Cortex of kidney (tissue), 1 donor: ENCODE measurements at places on chromosomes 4 and X.

GRCh38 chr4:38610966-38611431, 53.0 kb upstream of the KLF3 start:
- DNase-seq: no peak

- DNase-seq: no peak
Measured at GRCh38 chr4:156998500-156999174, 27.0 kb upstream of the PDGFC start.

DNA sequence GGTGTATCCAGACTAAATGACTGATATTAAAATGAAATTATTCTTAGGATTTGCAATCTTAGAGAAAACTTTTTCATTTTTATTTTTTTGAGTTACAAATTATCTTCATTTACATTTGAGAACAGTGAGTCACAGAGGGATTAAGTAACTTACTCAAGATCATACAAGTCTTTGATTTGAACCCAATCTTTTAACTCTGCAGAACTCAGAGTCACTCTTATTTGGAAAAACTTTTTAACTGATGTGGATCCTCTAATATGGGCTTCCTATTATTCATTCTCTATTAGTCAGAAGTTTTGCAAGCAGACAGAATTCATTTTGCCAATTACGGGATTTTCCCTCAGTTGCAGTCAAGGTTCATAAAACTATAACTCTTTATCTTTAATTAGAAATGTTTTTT, 20.1 kb downstream of the HPRT1 start:
- no peak for DNase-seq

- DNase-seq: no peak
Measured at GRCh38 chr4:76178296-76178695, 30.1 kb upstream of the NUP54 start.

DNA sequence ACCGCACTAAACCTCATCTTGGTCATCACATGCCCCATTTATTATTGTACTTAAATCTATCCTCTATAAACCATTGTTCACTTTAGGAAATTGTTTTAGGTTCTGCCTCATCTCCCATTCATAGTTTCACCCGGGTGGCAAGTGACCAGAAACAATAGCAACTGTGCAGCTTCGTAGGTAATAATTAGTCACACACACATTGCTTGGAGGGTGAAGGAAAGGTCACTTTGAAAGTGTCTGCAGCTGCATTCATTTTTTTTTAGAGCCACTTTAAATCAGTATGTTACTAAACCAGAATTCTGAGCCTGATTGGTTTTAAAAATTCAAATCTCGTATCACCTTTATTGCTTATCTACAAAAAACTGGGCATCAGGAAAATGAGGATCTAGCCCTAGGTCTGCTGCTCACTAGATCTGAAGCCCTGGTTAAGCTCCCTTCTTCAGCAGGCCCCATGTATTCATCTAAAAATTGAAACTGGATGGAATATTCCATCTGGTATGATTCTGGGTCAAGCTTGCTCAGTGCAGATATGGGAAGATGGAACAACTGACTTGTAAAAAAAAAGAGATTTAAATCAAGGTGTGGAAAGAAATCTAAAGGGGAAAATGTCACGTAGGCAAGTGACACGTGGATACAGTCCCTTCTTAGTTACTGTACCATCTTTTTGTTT, 62.4 kb downstream of the LIMCH1 start:
- DNase-seq: no peak
